ENCODE measurements at places on chromosomes 3 and 15.

GRCh38 chr15:34804776-34805175 lies 9.4 kb upstream of the ACTC1 start:
- DNase-seq, result no peak

DNA sequence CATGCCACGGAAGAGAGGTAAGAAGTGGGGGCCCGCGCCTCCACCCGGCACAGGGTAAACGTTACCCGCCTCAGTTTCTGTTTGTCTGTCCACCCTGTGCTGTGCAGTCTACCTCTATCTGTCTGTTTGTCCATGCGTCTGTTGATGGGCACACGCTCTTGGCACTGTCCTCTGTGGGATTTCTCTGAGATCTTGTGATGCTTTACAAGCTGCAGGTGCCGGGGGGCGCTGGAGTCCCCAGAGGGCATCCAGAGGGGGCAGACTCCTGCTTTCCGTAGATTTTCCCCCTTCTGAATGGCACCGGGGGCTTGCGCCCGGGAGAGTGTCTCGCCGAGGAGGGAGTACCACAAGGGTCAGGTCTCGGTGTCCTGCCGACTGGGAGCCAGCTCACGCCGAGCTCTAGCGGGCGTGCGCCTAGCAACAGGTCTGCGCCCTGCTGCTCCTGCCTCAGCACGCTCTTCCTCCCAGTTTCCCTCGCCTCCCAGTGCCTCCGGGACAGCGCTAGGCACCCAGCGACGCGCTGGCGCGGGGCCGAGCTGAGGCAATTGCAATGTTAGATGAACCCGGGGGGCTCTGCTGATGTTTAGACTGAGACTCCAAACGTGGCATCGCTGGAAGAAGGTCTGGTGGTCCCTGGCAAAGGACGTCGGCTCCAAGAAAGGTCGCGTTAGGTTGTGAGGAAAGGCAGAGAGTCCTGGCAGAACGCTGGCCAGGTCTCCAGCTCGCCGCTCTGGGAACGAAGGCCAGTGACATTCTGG lies 667 bp downstream of the CEMIP start:
- DNase-seq, result no peak

DNA sequence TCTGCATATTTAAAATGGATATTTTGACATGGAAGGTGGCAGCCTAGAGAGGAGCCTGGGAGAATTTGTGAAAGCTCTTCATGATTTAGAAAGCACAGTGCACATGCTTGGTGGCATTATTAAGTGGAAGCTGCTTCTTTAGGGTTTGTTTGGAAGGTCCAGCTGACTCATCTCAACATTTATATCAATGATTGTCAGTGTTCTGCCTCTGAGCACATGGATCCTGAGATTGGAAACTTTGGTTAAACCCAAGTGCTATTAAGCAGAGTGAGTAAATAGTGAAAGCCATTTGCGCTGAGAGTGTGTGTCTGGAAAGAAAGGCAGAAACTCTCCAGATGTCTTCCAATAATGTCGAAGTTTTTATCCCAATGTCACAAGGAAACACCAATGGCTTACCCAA lies 7.4 kb downstream of the NOX5 start:
- DNase-seq, result no peak

DNA sequence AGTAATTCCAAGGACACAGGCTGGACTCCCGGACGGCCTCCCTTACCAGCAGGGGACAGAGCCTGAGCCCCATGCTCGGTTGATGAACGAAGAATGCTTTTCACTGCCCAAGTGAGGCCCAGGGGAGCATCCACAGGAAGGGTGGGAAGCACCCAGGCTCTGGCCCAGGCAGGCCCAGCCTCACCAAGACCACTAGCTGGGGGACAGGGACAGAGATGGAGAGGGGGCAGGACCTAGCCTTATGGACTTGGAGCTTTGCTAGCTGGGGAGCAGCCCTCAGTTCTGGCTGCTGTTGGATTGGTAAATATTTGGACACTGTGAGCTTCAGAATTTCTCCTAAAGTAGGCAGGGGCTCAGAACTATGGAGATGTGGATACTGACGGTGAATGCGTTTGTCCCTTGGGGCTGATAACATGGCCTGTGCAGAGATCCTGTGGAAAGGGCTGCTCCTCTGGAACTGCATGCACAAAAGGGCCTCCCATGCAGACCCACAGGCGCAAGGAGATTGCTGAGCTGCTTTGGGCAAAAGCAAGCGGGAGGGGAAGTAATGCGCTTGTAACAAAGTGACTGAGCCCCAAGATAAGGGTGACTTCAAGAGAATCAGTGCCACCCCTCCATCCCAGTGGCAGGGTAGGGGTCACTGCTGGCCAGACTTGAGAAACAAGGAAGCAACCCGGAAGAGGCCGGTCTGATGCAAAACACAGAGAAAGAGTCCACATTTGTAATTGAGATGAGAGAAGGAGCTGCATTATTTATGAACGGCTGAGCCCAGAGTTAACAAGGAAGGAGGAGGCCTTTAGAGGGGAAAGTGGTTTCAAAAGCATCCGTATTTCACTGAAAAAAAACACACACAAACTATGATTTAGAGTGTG lies 70.1 kb upstream of the MEF2A start:
- DNase-seq, result no peak

All from CD4-positive, alpha-beta T cell treated with Interleukin-2 at 100 ng/mL for 4 hours (primary cell).